ENCODE measurements at places on chromosomes 16 and 17.

GRCh38 chr16:51464996-51465395 is 313.9 kb upstream of the SALL1 start:
- DNase-seq, result no peak

DNA sequence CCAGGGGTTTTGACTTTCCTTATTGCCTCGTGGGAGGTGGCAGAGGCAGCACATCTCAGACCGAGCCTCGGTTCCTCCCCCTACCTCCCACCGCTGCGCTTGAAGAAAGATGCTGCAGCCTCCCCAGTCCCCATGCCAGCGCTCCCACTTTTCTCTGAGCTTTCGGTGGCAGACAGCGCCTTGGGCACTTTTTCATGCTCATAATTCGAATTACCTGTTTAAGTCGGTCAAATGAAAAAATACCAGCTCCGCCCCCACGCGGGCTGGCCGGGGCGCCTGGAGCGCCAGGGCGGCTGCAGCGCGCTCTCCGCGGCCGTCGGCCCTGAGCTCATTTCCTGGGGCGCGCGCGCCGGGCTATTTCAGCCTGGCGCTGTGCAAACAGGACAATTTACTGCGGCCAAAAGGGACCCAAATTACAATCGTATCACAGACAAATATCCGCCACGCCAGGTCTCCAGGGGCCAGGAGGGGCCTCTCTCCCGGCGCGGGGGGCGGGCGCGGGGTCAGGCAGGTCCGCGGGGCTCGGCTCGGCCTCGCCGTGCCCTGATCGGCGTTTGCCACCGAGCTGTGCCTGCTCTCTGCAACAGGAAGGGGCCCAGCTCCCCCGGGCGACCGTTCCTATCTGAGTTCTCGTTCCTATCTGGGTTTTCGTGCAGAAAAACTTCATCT is 45.0 kb downstream of the SOST start:
- DNase-seq, result no peak

DNA sequence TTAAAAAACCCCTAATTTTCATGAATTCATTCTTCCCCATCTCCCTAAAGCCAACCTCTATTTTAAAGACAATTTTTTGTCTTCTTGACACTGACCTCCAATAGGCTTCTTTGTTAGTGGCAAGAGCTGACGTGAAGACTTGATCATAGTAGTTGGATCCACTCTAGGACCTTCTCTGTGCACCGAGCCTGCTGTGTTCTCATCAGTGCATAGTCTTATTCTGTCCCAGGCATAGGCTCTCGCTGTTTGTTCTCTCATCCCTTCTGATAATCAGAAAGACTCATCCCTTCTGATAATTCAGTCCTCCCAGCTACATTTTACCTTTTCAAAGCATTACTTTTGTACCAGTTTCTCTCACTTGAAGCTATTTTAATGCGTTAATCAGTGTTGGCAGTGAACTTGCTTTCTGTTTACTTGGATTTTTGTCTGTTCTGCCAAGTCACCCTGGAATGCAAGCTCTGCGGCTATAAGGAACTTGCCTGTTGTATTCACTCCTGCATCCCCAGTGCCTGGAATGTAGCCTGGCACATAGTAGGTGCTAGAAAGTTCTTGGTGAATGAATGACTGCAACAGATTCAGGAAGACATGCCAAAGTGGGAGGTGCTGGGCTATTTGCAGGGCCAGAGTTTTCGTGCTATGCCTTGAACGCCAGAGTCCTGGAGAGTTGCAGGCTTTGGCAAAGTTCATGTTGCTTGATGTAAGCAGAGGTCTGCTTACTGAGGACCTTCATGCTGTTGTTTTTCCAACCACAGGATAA is 147.6 kb upstream of the MPHOSPH6 start:
- DNase-seq, result no peak

DNA sequence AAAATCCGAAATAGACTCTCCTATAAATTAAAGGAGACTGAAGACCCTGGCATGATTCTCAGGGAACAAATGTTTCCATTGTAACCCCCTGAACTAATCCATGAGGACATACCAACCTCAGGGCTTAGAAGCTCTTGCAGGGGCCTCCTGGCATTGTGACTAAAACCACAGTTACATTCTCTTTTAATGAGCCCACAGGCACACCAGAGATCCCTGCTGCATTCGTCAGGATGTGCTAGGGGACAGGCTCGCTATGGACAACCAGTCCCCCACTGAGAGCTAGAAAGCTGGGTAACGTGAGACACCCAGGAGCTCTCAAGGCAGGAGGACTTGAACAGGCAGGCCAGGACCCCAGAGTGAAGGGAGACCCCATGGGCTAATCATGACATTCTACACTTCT is 140.6 kb upstream of the TNRC6C start:
- no peak for DNase-seq

DNA sequence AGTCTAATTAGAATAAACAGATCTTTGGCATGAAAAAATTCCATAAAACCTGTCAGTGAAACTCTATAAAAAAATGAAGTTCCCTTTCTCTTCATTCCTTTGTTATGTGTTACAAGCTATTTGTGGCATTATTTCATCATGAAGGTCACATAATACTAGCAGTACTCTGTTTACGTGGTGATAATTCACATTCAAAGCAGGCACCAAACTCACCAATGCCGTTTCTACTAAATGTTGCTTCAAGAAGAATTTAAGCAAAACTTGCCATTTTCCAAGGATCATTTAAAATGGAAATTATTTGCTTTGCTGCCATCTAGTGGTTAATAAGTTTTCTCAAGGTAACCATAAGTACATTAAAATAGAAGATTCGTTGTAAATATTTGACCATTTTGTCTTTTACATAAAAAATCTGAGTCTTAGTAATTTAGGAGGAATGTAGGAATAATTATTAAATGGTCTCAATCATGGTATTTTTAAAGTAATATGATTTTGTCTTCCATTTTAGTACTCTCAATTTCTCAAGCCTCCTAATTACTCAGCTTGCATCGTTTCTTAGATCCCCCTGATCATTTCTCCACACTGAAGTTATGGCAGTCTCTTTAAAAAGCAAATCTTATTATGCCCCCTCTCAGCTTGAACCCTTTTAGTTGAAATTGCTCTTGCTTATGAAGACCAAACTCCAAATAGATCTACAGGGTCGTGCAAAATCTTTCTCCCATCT is 80.8 kb downstream of the OMG start:
- no peak for DNase-seq

GRCh38 chr17:75980188-75981018 is 1.4 kb downstream of the TEN1 start:
- DNase-seq, result no peak

DNA sequence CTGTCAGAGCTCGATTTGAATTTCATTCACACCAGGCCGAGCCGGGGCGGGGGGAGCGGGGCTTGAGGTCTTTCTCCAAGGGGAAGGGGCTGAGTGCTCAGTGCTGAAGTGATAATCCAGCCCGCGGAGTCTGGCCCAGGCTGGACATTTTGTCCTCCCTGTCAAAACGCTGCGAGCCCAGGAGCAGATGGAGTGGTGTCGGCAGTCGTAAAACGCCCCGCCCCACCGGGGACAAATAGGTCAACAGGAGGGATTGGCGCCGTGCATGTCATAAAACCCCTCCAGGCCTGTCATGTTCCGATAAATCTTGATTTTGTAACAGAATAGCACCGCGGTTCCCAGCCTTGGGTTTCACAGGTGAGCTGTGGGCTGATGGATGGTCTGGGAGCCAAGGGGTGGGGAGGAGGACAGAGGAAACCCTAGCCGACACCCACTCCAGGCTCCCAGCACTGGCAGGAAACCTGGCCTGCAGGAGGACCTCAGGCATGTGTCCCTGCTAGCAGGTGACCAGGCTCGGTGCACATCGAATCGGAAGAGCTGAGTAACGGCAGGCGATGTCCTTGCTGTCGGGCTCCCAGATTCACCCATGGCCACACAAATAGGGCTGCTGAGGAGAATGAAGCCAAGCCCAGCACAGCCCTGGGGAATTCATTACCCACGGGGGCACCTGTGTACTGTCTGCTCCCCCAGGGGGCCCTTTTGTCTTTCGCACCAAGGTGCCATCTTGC is 341.4 kb downstream of the FOXL1 start:
- DNase-seq, result no peak

GRCh38 chr16:53219795-53220454 is 165.1 kb downstream of the CHD9 start:
- no peak for DNase-seq

DNA sequence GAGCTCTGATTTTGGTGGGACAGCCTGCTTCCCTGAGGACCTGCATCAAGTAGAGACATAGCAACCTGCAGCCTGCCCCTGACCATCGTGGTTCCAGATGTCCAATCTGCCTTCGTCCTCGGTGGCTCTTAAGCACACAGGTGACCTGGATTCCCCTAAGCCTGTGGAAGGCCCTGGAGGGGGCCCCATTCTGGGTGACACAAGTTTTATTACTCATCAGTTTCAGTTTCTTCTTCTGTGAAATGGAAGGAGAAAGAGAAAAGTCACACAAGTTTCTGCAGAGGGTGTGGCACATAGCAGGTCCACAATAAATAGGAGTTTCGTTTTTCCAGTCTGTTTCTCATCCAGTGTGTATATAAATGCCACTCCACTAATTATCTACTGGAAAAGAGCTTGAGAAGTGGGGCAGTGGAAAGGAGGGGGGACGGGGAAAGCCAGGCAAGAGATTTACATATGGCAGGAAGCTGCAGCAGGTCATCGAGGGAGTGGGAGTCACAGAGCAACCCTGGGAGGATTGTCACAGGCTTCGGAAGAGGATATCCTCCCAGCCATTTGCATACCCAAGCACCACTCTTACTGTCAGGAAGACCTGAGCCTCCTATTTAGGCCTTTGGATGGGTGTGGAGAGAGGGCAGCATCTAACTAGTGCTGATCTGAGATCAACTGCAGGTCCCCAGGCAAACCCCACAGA is 10.0 kb upstream of the NOS2 start:
- no peak for DNase-seq

- no peak for DNase-seq
These were observed 102.6 kb upstream of the CREBBP start for GRCh38 chr16:3983081-3983520.

GRCh38 chr16:69553332-69553731 is 12.4 kb upstream of the NFAT5 start:
- no peak for DNase-seq

- no peak for DNase-seq
These were observed 5.2 kb downstream of the MYBBP1A start for GRCh38 chr17:4549781-4550533.

DNA sequence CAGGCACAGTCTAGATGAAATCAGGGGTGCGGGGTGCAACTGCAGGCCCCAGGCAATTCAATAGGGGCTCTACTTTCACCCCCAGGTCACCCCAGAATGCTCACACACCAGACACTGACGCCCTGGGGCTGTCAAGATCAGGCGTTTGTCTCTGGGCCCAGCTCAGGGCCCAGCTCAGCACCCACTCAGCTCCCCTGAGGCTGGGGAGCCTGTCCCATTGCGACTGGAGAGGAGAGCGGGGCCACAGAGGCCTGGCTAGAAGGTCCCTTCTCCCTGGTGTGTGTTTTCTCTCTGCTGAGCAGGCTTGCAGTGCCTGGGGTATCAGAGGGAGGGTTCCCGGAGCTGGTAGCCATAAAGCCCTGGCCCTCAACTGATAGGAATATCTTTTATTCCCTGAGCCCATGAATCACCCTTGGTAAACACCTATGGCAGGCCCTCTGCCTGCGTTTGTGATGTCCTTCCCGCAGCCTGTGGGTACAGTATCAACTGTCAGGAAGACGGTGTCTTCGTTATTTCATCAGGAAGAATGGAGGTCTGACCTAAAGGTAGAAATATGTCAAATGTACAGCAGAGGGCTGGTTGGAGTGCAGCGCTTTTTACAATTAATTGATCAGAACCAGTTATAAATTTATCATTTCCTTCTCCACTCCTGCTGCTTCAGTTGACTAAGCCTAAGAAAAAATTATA is 1.6 kb downstream of the HBA1 start:
- no peak for DNase-seq

- no peak for DNase-seq
These were observed 128.8 kb downstream of the HS3ST2 start for GRCh38 chr16:22942811-22943210.

- no peak for DNase-seq
These were observed 44.9 kb upstream of the XYLT1 start for GRCh38 chr16:17515421-17516210.

- DNase-seq, result no peak
These were observed 177.9 kb upstream of the NLRP1 start for GRCh38 chr17:5762191-5762590.

DNA sequence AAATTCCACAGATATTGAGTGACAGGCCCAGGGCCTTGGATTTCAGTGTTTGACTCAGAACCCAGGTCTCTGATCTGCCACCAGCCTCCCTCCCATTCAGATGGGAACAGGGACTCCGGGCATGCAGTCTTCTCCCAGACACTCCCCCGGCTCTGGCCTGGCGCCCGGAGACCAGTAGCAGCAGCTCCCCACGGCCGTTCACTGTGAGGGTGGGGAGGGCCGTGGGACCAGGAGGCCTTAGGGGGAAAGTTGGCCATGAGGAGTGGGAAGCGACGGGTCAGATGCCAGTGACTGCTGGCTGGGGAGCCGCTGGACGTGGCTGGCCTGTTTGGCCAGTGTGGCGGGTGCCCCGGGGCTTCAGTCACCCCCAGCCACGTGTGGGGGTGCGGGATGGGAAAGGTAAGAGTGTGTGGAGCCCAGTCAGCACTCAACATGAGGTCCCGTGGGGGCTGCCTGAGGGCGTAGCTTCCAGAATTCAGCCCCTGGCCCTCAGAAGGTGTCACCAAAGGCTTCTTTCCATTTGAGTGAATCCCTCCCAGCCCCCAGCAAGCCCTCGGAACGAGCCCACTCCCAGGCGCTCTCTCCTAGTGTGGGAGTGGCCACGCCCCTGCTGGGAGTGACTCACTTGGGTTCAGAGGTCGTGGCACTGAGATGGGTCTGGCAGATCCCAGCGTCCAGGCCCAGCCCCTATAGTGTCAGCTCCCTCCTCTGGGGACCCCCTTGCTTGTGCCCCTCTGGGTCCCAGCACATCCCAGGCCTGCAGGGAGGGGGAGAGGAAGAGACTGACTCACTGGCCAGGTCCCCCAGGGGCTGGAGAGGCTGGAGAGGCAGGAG is 309.4 kb downstream of the SEC14L1 start:
- DNase-seq, result no peak

DNA sequence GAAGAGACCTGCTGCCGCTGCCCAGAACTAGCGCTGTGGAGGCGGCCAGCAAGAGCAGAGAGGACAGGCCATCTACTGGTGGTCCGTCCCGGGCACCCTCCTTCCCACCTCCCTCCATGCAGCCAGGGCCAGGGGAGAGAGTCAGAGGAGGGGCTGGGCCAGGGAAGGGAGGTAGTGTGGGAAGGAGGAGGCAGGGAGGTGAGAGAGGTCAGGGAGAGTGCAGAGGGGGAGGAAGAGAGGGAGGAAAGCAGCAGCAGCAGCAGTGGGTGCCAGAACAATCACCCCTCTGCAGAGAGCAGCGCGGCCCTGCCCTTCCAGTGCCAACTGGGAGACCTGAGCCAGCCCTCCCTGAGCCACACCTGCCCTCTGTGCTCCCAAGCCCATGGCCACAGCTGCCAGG is 6.6 kb downstream of the C16orf95 start:
- no peak for DNase-seq

- DNase-seq, result no peak
These were observed 123.9 kb downstream of the KCNJ12 start for GRCh38 chr17:21500064-21500463.
